T1000 (cell line): ENCODE measurements at places on chromosomes 16 and 17.
A peak's percentile ranks its signal among the peaks of the same experiment; 100 is the strongest.

DNA sequence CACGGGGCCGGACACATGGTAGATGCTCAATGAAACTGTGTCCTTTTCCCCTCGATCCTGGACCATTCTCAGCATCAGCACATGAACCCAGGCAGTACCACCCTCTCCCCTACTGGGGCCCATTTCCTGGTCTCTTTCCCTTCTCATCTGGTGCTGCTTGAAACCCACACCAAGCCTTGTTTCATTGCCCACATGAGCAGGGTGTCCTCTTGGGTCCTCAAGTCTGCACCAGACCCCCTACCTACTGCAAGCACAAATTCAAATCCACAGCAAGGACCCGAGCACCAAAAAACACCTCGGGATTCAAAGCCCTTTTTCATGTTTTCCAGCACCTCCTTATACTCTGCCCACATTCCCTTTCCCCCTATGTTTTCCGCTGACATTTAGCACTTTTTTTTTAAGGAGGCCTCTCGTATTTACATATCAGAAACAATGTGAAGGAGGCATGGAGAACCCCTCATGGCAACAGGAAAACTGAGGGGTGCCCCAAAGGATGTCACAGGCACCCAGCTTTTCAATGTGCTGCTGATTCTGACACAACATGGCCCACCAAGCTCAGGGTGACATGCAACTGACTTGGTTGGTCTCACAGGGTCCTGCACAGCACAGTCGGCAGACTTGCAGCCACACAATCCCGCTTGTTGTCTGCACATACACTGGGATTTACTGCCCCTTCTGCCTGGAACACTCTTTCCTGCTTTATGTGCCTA is 4.6 kb upstream of the CCL1 start:
- no peak for DNase-seq

DNA sequence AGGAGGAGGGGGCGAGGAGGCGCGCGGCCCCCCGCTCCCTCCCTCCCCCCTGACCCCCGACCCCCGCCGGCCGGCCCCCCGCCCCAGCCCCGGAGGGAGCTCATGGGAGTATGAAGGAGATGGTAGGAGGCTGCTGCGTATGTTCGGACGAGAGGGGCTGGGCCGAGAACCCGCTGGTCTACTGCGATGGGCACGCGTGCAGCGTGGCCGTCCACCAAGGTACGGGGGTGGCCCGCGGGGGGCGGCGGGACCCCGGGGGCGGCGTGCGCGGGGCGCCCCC is 390 bp downstream of the MLLT6 start:
- DNase-seq, result no peak

DNA sequence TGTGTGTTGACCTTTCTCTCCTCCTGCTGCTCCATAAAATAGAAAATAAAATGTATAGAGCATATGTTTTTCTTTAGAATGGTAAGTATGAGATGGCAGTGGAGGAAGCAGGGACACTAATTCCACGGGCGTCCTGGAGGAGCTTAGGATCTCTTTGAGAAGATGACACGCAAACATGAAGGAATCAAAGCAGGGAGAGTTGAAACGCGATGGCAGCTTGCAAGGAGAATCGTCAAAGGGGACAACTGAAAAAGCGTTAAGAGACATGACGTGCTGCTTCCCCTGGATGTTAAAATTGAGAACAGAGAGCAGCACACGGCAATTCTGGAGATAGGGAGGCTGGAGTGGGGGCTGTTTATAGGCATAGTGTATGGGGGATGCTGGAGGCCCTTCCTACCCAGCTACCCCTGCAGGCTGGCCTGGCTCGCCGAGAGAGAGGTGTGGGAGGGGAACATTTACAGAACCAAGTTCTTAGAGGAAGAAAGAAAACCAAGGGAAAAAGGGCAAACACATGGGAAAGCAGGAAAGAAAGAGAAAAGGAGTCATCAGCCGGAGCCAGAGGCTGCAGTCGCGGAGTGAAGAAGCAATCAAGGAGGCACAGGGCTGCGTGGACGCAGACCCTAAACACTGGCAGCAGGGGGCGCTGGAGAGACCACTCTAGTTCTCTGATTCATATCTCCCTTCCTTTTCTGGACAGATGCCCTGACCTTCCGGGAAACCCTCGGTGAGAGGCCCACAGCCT is 55.8 kb downstream of the MYH13 start:
- DNase-seq, result no peak

- DNase-seq, result no peak
Measured at GRCh38 chr16:1330260-1330914, 3.1 kb upstream of the BAIAP3 start.

DNA sequence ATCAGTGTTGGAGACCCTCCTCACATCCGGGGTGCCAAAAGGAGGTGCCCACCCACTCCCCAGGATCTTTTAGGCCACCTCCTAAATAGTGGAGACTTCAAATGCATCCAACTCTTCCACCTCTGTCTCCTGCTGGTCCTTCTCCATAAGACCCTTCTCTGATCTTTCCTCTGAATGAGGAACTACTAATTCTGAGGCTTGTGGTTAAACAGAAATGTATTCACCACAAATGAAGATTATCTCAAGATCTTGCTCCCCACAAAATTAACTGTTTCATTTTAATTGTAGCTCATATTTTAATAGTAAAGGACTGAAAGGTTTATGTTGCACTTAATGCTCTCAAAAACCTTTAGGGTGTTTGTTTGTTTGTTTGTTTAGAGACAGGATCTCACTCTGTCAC is 34.1 kb downstream of the TLE7 start:
- no peak for DNase-seq

DNA sequence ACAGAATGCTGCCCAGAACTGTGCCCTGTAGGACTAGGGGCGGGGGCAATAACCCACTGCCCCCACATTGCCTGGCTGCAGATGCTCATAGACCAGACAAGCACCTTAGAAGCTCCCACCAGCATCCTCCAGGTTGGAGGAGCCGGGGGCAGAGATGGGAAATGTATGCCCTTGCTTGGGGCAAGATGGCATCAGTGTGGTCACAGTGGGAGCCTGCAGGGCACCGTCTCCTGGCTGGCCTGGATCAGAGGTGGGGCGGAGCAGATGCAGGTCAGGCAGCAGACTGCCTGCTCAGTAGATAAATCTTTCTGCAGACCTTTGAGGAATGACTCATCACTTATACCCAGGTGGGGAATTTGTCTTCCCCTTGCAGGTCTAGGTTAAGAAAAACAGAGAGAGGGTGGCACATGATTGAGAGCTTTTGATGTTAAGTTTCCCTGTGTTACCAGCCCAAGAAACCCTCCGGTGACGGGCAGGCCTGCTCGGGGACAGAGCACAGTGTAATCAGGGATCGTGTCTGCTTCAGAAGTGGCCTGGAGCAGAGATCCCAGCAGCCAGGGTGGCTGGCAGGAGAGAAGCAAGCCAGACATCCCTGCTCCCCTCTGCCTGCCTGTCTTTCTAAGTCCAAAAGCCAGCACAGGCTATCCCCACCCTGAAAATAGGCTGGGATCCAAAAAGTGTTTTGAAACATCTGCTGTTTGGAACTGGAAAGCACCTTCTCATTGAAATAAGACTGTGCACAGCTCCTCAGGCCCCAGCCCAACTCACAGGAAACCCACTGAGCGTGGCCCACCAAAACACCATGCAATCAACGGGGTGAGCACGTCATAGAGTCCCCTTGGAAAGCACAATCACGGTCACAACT is 50.7 kb upstream of the RPL38 start:
- no peak for DNase-seq

DNA sequence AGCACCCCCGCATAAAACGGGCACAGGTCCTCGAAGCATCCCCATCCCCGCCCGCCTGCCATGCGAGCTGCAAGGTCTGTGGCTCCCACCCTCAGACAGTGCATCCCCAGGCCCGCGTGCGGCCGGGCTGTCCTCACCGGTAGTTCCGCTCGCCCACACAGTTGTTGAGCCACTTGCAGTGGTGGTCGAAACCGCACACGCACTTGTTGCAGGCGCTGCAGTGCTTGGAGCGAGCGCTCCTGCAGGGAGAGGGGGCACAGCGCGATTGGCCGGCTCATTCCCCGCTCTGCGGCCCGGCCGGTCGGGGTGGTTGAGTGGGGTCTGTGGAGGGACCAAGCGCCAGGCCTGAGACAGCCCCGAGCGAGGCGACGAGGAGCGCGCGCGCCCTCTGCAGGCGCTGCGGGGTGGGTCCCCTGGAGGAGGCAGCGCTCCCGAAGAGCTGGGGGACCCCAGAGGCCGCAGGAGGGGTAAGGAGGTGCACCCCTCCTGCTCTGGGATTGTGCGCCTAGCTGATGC is 6.0 kb upstream of the TPPP3 start:
- DNase-seq, result no peak

GRCh38 chr17:76248013-76248782 is 7.9 kb upstream of the RNF157 start:
- no peak for DNase-seq

DNA sequence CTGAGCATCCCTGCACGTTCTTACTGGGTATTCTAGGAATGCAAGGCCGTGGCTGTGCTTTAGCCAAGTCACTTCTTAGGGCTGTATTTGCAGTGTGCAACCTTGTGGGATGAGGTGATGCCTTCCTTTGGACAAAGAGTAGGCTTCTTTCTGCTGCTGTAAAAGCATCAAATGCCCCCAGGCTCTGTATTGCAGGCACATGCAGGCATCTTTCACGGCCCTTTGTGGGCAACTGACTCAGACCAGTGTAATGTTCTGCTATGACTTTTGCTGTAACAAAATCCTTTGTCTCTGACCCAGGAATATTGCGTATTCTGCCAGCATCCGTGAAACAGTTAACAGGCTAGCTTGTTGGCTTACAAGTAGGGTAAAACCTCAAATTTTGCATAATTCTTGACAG is 30.9 kb upstream of the GCSH start:
- DNase-seq, result peak; percentile 89
